ENCODE measurements at places on chromosomes 4 and X.

DNA sequence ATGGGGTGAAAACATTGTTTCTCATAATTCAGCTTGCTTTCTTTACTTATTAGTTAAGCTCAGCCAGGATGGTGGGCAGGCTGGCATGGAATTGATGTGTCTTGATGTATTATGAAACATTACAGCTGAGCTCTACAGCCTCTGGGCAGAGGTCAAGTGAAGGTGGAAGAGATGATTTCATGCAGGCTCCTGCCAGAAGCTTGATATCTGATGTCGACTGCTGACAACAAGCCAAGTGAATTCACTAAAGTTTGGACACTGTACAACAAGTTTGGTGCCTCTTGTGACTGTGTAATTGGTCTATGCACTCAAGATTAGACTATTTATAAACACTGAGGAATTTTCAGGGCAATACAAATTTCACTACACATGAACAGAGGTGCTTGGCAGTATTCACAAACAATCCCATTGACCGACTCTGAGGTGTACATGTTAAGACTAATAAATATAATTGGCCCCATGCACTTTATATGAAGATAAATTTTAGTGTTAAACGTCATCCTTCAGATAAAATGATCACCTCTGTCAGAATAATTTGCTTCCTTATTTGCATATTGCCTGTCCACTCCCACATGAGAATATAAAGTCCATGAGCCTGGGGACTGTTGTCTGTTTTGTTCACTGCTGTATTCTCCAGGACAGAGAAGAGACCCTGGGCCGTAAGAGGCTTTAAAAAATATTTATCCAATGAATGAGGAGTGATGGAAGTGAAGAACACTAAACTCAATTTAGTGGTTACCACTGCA is 612.2 kb downstream of the IQCM start:
- peak; percentile 57 for DNase-seq

GRCh38 chrX:112641449-112641848 is 38.3 kb downstream of the LHFPL1 start:
- DNase-seq = no peak

DNA sequence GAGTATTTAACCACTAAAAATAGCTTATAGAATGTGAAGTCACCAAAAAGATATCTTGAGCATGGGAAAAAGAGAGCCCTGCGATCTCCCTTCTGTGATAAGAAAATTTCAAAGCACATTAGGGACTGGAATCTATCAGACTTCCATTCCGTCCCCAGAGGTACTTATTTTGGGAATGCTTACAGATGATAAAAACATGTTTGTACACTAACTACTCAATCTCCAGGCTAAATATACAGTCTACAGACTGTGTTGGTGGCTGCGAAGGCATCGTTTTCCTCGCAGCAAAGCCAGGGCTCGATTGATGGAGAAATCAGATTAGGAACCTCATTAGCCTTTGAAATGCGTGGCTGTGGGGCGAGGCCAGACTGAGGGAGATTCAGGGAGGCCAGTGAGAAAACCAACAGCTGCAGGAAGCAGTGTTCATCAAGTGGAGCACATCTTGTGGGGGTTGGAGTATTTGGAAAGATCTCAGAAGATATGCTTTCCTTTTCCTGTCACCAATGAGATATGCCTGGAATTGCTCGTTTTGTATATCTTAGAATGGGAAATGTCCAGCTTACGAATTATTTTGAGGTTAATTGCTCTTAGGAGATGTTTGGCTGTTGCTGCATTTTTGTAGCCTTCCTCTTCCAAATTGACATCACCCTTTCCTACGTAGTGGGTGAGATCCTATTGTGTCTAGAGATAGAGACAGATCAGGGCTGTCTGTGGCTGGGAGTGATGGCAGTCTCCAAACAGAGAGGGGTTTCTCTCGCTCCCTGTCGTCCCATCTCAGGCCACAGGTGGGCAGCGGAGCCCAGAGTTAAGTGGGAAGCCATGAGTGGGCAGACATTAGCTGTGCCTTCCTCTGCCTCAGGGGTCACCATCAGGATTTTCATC is 224.9 kb upstream of the FAT1 start:
- peak; percentile 29 for DNase-seq

- no peak for DNase-seq
Observed at GRCh38 chr4:26073886-26074560, 160.0 kb downstream of the SMIM20 start.

GRCh38 chr4:140258476-140258875 is 104.5 kb upstream of the MAML3 start:
- DNase-seq = no peak

DNA sequence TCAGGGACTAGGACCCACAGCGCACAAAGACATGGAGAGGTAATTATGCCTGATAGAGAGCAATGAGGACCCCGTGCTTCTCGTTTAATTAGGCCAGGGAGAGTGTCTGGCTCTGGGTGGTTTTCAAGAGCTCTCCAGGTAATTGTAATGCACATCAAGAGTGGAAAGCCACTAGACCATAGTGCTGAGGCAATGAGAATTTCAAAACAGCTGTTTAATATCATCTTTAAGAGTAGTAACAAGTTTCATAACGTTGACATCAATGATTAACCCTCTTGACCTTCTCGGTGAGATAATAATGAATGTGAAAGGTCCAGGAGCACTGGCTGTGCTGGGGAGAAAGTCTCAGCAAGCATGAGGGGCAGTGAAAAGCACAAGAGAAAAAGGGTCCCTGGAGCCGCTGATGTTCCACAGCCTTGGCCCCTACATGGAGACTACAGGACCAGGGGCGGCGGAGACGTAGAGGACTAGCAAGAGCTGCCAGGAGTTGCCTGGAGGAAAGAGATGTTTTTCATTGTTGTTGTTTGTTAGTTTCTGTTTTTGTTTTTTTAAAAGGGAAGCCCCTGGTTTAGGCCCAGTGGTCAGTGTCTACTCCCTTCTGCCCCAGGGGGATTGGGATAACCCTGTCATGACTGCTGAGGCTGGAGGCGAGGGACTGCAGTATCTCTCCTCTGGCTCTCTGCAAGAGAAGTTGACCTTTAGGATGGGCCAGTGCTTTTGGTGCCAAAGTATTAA is 14.8 kb upstream of the CXCR3 start:
- no peak for DNase-seq

DNA sequence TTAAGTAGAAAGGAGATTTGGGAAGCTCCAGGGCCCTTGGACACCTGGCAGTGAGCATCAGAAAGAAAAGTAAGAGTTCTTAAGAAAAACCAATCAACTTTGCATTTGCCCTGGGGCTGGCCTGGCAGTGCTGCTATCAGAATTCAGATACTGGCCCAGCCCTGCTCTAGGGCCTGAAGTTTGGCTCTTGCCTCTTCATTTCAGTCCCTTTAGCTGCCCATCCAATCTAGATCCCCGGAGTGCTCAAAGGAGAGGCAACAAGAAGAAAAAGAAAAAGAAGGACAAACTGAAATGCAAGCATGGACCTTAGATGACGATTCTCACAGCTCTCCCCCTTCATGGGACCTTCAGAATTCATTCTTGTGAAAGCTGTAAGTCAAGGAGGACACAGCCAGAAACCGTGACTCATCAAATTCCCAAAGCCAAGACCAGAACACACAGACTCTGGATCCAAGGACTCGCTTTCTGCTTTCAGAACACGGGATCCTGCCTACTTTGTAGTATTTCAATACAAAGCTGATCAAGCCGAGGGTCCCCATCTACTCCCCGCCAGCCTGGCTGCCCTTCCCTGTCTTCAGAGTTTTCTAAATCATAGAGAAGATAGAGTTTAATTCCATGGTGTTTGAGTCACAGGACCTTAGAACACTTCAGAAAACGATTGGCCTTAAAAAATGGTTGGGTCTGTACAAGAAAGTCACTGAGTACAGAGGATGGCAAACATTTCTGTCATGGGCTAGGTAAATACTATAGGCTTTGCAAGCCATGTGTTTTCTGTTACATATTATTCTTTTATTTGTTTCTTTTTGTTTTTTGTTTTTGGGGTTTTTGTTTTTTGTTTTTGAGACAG is 103.7 kb downstream of the RBM47 start:
- peak; percentile 90 for DNase-seq

- DNase-seq = no peak
Observed at GRCh38 chrX:43500996-43501694, 155.0 kb upstream of the MAOA start.

GRCh38 chr4:60042941-60043340 is 1157.2 kb upstream of the ADGRL3 start:
- no peak for DNase-seq

DNA sequence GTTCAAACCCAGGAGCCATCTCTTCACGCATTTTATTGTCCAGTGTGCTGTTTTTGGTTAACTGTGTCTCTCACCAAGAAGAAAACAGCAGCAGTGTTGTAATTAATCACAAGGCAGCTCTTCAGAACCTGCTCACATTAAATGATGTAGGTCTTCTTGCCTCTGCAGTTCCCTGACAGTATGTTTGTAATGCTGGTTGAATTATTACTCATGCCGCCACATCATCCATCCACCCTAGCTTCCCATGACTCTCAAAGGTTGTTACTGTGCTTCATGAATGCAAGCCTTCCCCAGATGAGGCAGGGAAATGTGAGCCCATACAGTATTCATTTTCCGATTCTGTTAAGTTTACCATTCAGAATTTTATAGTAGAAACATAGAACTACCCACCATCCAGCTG is 17.4 kb downstream of the TLR10 start:
- DNase-seq = peak; percentile 51

- DNase-seq = peak; percentile 85
Observed at GRCh38 chr4:153159728-153160221, 44.5 kb upstream of the TRIM2 start.

- no peak for DNase-seq
Observed at GRCh38 chr4:84500386-84501201, 1.5 kb upstream of the NKX6-1 start.

GRCh38 chr4:98612318-98613250 is 45.8 kb downstream of the TSPAN5 start:
- peak; percentile 14 for DNase-seq

- DNase-seq = no peak
Observed at GRCh38 chr4:169259271-169259670, 11.5 kb downstream of the SH3RF1 start.

GRCh38 chr4:57195622-57196021 is 85.4 kb upstream of the IGFBP7 start:
- DNase-seq = no peak

- no peak for DNase-seq
Observed at GRCh38 chrX:123392921-123393320, 208.8 kb downstream of the GRIA3 start.

DNA sequence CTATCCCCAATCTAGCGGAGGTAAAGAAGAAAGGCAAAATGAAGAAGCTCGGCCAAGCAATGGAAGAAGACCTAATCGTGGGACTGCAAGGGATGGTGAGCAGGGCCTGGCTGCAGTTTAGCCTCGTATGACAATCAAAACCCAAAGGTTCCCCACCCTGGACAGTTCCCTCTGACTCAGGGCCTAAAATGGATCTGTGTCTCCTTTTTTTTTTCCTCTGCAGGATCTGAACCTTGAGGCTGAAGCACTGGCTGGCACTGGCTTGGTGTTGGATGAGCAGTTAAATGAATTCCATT is 986 bp downstream of the HDAC6 start:
- peak; percentile 38 for DNase-seq

GRCh38 chr4:145041378-145041777 is 56.6 kb downstream of the ANAPC10 start:
- DNase-seq = no peak

DNA sequence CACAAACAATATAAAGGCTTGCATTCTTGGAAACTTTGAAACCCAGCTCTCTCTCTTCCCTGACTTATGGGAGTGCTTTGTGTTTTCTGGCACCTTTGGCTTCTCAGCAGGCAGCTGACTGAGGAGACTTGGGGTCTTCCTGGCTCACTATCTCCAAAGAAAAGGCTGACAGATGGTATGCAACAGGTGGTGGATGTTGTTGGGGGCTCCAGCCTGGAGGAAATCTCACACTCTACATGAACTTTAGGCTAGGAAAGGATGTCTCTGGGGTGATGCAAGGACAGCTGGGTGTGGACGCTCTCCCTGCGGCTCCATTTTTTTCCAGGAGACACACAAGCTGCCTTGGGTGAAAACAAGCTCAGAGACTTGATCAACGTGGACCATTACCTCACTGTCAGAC is 67.4 kb downstream of the DNAAF6 start:
- no peak for DNase-seq

DNA sequence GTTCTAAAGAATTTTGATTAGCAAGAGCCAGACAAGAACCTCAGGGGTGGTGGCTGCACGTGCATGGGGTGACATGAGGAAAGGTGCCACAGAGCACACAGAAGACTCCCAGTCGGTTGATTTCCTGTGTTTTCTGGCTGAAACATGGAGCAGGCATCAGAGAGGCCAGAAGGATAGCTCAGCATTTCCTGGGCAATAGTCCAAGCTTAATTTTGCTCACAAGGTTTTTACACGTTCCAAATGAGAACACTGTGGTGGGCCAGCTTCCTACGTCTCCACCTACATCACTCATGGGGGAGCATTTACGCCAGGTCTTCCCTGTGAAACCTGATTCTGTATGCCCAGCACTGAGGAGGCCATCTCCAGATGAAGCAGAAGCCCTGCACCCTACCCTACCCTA is 212.5 kb upstream of the CLNK start:
- DNase-seq = no peak

GRCh38 chr4:5930456-5930855 is 37.6 kb upstream of the CRMP1 start:
- DNase-seq = no peak

- no peak for DNase-seq
Observed at GRCh38 chrX:13651150-13651549, 1.8 kb upstream of the TCEANC start.

DNA sequence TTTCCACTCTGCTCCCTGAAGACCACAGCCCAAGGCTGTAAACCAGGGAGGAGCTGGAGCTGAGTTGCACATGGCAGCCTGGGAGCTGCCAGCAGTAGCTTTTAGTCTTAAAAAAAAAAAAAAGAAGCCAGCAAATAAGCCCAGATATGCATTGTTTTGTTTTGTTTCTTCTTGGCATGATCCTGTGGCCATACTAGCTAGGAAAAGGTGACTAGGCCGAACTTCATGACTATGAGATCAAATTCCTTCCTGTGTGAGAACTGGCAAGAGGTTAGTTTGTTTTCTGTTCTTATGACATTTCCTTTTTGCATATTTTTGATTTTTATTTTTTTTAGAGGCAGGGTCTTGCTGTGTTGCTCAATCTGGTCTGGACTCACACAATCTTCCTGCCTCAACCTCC is 323.3 kb downstream of the DCTD start:
- no peak for DNase-seq

GRCh38 chr4:118909173-118909956 is 20.7 kb downstream of the SYNPO2 start:
- DNase-seq = no peak

GRCh38 chr4:7960017-7960789 is 20.5 kb upstream of the AFAP1 start:
- DNase-seq = peak; percentile 91

GRCh38 chr4:5750052-5750945 is 39.3 kb downstream of the EVC start:
- peak; percentile 81 for DNase-seq

Measured in GM23248 (cell line).